ENCODE measurements at places on chromosomes 5 and 9.

- peak; percentile 47 for DNase-seq
Measured at GRCh38 chr9:117412841-117413240, 2.0 kb downstream of the ASTN2 start.

- DNase-seq, result no peak
Measured at GRCh38 chr9:99143655-99144054, 38.7 kb downstream of the TGFBR1 start.

GRCh38 chr9:136759436-136760325 is 1.6 kb upstream of the LCN8 start:
- DNase-seq, result no peak

DNA sequence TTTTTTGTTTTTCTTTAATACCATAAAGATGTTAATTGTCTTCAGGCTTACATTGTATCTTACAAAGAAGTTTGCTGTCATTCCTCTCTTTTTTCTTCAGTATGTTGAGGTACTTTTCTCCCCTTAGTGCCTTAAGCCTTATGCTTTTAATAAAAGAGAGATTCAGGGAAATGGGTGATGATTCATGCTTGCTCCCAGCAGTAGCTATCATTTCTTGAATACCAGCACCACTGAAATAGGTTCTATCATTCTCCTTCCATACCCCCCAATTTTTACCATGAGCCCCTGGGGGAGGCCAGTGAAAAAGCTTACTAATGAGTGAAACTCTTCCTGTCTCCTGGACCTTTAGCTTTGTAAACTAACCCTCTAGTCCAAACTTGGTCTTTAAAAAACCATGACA is 165.0 kb downstream of the FBXL7 start:
- DNase-seq, result no peak

- DNase-seq, result no peak
Measured at GRCh38 chr9:92463984-92464383, 18.3 kb downstream of the ASPN start.

- no peak for DNase-seq
Measured at GRCh38 chr5:59617186-59617771, 276.2 kb downstream of the PDE4D start.

DNA sequence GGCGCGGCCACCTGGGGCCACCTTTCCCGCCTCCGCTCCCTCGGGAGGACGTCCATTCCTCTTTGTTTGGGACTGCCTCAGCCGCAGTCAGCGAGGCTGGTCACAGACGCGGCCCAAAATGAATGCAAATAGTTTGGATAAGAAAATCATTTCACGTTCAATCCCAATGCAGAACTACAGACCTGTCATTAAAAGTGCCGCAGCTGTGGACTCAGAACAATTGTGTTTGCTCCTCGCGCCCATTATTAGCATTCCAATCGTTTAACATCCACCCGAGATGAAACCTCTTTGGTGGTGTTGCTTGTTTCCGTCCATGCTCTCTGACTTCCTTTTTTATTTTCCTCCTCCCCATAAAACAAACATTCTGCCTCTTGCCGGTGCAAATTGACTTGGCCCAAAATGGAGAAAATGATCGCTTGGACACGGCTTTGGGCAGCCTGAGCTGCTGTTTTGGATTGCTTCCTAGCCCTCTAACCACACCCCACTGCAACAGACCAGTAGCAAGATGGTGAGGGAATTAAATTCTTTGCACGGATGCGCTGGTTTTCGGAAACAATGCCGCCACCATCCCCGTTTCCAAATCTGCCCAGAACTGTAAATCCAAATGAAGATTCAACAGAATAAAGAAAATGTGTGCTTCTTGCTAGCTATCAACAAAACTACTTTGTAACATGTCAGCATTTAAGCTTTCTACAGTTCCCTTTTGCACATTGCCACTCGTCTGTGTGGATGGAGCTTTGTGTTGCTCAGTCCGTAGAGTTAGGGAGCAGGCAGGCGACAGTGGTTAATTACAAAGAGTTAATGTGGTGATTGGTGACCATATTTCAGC is 784 bp downstream of the NLN start:
- no peak for DNase-seq

DNA sequence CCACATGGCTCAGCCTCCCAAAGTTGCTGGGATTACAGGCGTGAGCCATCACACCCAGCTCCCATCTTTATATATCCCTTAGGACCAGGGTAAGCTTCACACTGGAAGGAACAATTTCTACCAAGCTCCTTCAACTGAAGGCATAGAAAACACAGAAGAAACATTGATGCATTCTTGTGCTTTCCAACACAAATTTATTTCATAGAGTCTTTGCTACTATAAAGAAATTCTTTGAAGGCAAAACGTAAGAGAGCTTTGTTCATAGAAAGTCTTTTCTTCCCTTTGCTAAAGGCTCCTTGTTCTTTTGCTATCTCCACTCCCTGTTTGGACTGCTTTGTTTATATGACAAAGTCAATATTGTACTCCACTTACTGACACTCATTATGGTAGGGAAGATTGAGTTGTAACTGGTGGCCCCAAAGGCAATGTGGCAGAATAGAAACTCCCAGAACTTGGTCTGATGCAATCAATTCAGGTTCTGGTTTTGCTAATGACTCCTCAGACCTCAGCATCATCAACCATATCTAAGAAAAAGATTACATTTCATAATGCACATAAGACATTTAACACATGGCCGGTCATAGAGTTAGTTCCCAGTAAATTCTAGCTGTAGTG is 97.4 kb upstream of the CLINT1 start:
- no peak for DNase-seq

DNA sequence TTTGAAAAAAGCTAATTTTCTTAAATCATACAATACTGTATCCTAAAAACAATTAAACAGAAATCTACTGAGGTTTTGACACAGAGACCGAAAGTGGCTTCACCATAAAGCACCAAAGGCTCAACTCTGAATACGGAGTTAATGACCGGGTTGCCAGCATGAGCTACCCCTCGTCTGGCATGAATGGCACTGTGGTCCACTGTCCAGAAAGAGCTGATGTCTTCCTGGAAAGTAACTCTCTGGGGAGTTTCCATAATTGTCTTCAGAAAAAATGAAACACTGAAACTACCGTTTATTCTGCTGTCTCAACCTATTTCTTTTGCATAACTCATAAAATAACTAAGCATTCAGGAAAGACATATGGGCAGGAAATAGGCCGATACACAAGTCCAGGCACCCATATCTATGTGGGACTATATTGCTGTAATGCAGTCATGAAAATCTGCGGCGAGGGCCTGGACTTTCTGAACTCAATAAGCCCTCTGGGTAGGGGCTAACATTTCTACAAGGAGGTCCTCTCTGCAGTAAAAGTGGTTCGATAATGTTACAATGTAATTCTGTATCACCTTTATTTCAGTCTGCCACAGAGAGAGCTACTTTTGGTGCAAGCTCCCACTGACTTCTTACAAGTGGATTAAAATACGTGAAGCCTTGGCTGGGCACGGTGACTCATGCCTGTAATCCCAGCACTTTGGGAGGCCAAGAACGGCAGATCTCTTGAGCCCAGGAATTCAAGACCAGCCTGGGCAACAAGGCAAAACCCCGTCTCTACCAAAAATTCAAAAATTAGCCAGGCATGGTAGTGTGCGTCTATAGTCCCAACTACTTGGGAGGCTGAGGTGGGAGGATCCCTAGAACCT is 52.4 kb downstream of the ANKH start:
- no peak for DNase-seq

- DNase-seq, result no peak
Measured at GRCh38 chr9:100111235-100111634, 12.2 kb downstream of the INVS start.

DNA sequence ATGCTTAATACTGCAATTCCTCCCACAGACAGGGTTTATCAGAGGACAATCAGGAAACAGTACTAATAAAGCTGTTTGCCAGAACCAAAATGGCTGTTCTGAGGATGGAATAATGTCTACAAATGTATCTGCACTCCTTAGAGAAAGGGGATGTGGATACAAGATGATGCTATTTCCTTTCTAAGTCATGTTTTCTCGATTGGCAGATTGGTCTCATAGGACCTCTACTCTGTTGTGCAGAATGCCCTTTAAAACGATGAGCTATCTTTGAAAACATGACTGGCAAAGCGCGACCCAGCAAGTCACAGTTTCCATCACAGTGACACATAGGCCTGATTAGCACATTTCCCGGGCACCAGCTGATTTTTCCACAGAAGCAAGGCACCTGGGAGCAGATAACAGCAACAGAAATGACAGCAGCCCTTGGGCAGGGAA is 54.0 kb downstream of the AOPEP start:
- no peak for DNase-seq

GRCh38 chr9:105114964-105115728 is 129.3 kb upstream of the SLC44A1 start:
- peak; percentile 25 for DNase-seq

GRCh38 chr9:134619448-134619982 is 22.1 kb upstream of the COL5A1 start:
- DNase-seq, result no peak

DNA sequence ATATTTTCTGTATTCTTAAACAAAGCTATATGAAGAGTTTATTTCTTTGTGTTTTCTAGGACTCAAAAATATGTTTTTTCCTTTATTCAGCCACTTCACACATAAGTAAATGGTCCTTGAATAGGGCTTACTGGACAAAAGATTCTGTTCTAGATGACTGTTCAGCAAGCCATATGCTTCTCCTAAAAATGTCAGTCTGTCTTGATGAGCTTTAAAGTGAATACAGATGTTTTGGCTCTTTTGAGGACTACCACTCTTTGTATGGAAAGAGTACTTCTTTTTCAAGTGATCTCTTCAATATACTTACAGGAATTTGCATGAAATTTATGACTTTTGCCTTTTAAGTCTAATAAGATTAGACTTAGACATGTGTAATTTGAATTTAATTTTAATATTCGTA is 8.4 kb downstream of the NDUFS4 start:
- DNase-seq, result no peak

- no peak for DNase-seq
Measured at GRCh38 chr5:75928992-75929391, 154.2 kb upstream of the SV2C start.

DNA sequence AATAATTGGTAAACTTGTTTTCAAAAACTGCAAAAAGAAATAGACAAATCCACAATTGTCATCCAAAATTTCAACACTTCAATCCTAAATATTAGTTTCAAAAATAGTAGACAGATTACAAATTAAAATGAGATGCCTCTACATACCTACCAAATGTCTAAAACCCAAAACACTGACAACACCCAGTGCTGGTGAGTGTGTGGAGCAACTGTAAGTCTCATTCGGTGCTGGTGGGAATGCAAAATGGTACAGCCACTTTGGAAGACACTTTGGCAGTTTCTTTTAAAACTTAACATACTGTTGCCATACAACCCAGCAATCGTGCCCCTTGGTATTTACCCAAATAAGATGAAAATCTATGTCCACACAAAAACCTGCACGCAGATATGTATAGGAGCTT is 6.7 kb downstream of the ECM2 start:
- no peak for DNase-seq

DNA sequence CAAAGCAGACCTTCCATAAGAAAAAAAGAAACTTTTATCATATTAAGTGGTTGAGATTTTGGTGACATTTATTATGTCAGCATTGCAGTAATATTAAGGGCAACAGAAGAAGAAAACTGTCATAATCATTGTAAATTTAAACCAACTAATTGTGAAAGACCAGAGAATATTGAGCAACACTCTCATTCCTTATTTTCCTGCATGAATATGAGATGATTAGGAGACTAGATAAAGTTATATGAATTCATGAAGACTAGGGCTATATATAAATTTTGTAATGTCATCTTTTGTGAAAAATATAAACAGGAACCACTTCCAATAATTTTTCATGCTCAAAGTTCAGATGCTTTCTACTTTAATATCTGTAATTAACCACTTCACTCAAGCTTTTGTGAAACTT is 974.5 kb upstream of the CDH10 start:
- no peak for DNase-seq

DNA sequence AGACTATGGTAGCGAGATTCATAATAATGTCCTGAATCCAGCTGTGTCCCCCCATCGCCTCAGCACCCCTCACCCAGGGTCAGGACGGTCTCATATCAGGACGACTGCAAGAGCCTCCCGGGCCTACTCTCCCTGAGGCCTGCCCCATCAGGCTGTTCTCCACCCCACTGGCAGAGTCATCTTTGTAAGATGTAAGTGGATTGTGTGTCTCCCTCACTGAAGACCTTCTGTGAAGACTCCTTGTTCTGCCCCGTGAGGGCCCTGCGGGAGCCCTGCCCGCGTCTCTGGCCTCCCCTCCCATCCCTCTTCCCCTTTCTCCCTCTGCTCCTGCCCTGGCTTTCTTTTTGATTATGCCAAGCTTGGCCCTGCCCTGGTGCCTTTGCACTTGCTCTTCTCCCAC is 43.9 kb upstream of the SAP30L start:
- DNase-seq, result no peak

DNA sequence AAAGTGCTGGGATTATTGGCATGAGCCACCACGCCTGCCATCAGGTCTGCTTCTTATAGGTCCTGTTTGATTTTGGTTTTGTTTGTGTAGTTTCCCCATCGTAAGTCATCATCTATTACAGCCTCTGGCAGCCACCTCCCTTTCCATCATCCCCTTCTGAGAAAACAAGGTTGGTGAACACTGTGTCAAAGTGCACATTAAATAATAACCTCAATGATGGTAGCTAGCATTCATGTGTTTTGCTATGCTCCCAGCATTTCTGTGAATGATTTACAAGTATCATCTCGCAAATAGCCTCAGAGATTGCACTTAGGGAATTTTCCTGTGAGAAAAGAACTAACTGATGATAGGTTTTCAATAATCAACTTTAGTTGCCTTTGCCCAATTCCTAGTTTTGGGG is 9.9 kb downstream of the PRUNE2 start:
- DNase-seq, result no peak

- peak; percentile 48 for DNase-seq
Measured at GRCh38 chr9:131487621-131488031, 15.1 kb upstream of the POMT1 start.

- no peak for DNase-seq
Measured at GRCh38 chr9:17130291-17130690, 4.5 kb upstream of the CNTLN start.

DNA sequence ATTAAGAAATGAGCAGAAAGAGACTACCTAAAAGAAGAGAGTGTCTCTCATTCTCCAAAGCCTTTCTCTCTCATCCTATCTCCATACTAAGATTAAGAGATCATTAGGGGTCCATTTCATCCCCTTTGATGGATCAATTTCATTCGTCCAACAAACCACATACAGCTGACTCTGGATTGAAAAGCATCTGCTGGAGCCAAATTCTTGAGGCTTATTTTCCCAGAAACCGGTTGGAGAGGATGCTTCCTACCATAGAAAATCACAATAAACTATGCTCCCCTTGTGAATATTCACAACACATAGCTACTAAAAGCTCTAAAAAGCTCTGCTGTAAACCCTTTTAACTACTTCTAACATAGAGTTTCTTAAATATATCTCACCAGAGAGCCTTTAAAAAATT is 755.0 kb upstream of the ZNF608 start:
- no peak for DNase-seq

All from NCI-H2171 (cell line).